ENCODE measurements at places on chromosomes 6 and 20.
A peak's percentile ranks its signal among the peaks of the same experiment; 100 is the strongest.

- no peak for DNase-seq
These were observed 83.2 kb downstream of the CEBPB start for GRCh38 chr20:50273601-50274491.

GRCh38 chr6:134007077-134007476 is 45.3 kb downstream of the SLC2A12 start:
- DNase-seq: no peak

- DNase-seq: peak; percentile 32
These were observed 285.2 kb downstream of the UST start for GRCh38 chr6:149031859-149032598.

GRCh38 chr6:102773636-102774035 is 1380.1 kb downstream of the GRIK2 start:
- DNase-seq: no peak

GRCh38 chr6:158408013-158408412 is 95.7 kb downstream of the TULP4 start:
- DNase-seq: no peak

DNA sequence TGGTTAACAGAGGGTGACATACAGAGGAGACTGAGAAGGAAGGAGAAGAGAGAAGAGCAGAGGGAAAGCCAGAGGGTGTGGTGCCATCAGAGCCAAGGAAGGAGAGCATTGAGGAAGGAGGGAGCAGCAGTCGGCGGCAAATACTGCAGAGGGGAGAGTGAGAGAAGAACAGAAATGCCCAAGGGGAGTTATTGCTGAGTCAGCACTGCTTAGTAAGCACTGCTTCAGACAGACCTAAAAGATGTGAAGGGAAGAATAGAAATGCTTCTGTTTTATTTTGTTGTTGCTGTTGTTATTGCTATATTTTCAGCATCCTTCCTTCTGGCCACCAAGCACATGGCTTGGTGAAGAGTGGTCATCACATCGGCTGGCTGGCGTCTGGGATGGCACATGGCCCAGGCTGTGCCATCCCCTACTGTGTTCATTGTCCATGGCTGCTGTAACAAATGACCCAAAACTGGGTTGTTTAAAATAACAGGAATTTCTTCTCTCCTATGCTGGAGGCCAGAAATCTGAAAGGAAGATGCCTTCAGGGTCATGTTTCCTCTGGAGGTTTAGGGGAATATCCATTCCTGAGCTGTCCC is 204.1 kb upstream of the CNR1 start:
- DNase-seq: no peak

DNA sequence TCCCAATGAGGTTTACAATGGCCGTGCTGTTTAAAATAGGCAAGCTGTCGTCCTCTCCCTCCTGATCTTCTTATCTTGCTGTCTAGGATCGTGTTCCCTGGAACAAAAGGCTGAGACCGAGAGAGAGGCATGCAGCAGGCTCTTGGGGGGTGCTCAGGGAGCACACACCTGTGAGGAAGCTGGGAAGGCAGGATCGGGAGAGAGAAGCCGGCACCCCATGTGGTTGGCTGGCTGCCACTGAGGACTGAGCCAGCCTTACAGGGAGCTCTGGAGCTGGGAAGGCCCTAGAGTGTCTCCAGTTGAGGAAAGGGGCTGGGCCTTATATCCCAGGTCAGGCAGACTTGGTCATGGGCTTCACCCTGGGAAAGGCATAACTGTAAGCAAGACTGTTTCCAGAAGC is 184.2 kb downstream of the LY86 start:
- no peak for DNase-seq

GRCh38 chr6:14858808-14859207 is 387.1 kb upstream of the JARID2 start:
- DNase-seq: no peak

GRCh38 chr6:113909224-113909856 is 52.2 kb downstream of the MARCKS start:
- peak; percentile 39 for DNase-seq

Measured in CD4-positive, alpha-beta T cell treated with Interleukin-6 at 100 ng/mL for 8 hours (primary cell).